Right atrium auricular region (tissue), 2 donors: ENCODE measurements at places on chromosomes 12 and 14. TPM values are rescaled to one million over a fixed set of nuclear protein-coding genes. Genes with fewer than 3 reads are reported as not detected.

SLC5A8 gene
- total RNA-seq, result not detected

CLEC4C gene
- not detected for total RNA-seq

MEG3 gene
- total RNA-seq, result 9.5 TPM

PLEKHD1 gene
- not detected for total RNA-seq

CAPS2 gene
- 7.3 TPM for total RNA-seq

LMNTD1 gene
- 1.0 TPM for total RNA-seq

TAS2R8 gene
- not detected for total RNA-seq

EMP1 gene
- 188 TPM for total RNA-seq

TAS2R30 gene
- total RNA-seq, result 0.90 TPM

TBPL2 gene
- total RNA-seq, result not detected

GRCh38 chr12:75975702-75976101 lies 55.9 kb downstream of the PHLDA1 start:
- DNase-seq, result no peak

- no peak for DNase-seq
Observed at GRCh38 chr12:72261885-72262284, 10.3 kb upstream of the TRHDE start.

DNA sequence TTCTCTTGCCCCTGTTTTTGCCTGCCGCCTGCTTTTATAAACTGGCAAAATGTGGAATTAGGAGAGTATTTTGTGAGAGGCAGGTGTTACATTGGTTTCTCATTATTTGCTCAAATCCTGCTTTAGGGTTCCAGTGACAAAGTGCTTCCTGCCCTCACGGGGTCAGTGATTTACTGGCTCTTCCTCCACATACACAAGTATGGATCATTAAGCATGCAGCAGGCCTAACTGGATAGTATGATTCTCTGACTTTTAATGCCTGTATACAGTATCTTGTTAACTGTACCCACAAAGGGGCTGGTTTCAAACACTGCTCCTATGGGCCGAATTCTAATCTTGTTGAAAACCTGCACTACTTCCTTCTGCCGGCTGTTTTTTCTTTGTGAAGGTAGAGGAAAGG lies 63.2 kb downstream of the PTCSC3 start:
- no peak for DNase-seq

- no peak for DNase-seq
Observed at GRCh38 chr14:64825509-64825908, 54.2 kb downstream of the SPTB start.

- no peak for DNase-seq
Observed at GRCh38 chr14:76727384-76727783, 33.9 kb upstream of the VASH1 start.

GRCh38 chr14:24456980-24457379 lies 14.4 kb upstream of the SDR39U1 start:
- DNase-seq, result no peak

GRCh38 chr14:104872469-104873341 lies 7.6 kb downstream of the CEP170B start:
- no peak for DNase-seq

GRCh38 chr14:52263190-52263589 lies 4.3 kb upstream of the PTGDR start:
- DNase-seq, result no peak

- DNase-seq, result no peak
Observed at GRCh38 chr12:4701395-4702190, 18.6 kb upstream of the GALNT8 start.

DNA sequence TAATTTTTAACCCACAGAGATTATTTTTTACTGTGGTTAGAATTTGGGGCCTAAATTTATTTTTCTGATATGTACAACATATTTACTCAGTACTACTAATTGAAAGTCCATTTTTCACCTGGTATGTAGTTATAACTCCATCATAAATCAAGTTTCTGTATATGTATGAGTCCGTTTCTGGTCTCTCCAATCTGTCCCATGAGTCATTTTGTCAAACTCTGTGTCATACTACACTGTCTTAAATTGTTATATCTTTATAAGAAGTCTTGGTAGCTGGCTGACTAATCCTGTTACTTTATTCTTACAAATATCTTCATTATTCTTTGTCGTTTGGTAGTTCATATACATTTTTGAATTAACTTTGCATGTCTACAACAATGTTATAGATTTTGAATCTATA lies 344.0 kb downstream of the PDZRN4 start:
- no peak for DNase-seq

GRCh38 chr14:64983439-64984310 lies 3.0 kb upstream of the FNTB start:
- no peak for DNase-seq

- no peak for DNase-seq
Observed at GRCh38 chr12:123401753-123402683, 18.1 kb downstream of the KMT5A start.

GRCh38 chr12:4267704-4268328 lies 5.7 kb upstream of the CCND2 start:
- no peak for DNase-seq

- DNase-seq, result no peak
Observed at GRCh38 chr12:11437966-11438365, 42.6 kb upstream of the PRB2 start.

DNA sequence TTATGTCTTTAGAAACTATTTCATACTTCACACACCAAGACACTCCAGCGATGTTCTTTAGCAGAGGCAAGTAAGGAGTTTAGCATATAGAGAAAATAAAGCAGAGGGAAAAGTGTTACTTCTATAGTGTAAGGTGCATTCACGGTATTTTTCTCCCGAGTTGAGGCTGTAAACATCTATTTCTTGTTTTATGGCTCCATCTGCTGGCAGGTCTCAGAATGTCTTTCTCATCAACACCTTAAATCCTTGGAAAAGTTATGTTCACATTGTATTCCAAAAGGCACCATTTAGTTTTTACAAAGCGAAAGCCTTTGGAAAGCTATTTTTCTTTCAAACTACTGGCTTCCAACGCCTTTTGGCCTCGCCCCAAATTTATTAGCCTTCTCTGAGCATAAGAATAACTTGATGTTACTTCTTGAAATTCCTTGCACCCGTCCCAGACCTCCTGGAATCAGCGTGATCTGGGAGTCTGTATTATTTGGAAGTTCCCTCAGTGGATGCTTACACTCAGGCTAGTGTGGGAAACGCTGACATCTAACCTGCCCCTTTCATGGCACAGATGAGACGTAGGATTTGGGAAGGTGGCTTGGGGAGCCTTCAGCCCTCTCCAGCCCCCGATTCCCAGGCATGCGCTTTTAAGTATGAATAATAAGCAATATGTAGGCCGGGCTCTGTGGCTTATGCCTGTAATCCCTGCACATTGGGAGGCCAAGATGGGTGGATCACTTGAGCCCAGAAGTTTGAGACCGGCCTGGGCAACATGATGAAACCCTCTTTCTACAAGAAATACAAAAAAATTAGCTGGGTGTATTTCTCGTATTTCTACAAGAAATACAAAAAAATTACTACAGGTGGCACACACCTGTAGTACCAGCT lies 1.9 kb upstream of the PIWIL1 start:
- no peak for DNase-seq

DNA sequence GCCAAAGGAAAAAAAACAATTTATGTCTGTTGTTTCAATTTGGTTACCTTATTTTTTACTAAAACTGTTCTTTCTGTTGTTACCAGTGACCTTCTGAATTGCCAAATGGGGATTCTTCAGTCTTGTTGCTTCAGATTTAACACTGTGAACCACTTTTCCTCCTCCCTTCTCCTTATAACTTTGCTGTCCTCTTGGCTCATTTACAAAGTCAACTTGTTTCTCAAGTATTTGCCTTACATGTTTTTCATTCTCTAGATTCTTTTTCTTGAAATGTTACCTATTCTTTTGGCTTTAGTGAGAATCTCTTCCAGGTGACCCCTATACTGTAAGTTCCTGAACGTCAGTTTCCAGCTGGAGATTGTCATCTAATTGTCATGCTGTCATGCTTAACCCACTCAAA lies 19.4 kb downstream of the FUT8 start:
- no peak for DNase-seq

- no peak for DNase-seq
Observed at GRCh38 chr14:96385385-96385784, 6.5 kb upstream of the AK7 start.

DNA sequence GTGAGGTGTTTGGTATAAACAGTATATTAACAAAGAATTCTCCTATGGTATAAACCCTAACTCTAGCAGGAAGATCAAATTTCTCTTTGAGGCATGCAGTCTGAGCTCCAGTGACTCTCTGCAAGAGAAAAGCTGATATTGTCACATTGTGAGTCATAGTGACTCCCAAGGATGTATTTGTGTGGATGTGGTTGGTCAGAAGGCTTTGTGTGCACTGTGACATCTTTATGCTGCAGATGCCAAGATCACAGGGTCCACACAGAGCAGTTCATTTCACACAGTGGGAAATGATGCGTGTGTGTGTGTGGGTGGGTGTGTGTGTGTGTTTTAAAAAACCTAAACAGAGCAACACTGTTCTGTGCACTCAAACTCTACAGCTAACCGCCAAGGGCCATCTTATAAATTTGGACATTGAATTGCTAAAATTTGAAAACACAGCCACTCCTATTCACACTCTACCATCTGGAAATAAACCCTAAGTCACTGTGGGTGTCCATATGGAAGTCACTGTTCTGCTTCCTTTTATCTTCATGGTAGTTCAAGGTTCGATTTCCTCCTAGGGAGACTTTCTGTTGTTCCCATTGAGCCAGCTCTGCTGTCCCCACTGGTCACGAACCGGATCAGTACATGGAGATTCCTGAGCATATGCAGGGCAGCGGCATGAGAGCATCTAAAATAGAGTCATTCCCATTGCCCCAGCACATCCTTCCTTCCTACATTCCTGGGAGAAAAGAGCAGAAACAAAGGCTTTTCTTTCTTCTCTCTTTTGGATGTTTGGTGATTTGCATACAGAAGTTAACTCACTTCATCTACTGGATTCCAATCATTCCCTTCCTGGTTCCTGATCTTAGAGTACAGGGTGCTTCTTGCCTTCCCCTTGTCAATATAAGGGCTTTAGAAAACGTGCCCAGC lies 727.6 kb downstream of the DIO2 start:
- no peak for DNase-seq
